ENCODE measurements at places on chromosomes 4 and X. TPM values are rescaled to one million over a fixed set of nuclear protein-coding genes. Genes with fewer than 3 reads are reported as not detected.
A peak's percentile ranks its signal among the peaks of the same experiment; 100 is the strongest.

GRCh38 chr4:22407361-22407760, 108.5 kb downstream of the ADGRA3 start:
- no peak for DNase-seq

Gene PLXNA3
- total RNA-seq, result 64.6 TPM

DNA sequence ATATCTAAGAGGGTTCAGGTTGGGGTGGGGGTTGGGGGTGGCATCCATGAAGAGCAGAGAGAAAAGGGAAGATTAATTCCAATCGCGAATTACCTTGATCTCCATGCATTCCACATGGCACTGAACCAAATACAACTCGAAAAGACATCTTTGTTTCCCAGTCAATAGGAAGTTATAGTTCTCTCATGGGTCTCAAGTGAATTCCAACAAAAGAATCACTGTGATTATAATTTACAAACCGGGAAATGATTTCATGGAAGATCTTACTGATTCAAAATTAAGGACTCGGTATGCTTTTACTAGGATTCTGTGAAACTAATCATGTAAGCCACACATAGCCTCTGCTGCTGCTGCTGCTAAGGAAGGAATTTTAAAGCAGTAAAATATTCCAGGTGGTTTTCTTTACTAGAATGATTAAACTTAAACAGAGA, 26.6 kb upstream of the AMELX start:
- DNase-seq, result no peak

Gene AWAT2
- total RNA-seq, result not detected

DNA sequence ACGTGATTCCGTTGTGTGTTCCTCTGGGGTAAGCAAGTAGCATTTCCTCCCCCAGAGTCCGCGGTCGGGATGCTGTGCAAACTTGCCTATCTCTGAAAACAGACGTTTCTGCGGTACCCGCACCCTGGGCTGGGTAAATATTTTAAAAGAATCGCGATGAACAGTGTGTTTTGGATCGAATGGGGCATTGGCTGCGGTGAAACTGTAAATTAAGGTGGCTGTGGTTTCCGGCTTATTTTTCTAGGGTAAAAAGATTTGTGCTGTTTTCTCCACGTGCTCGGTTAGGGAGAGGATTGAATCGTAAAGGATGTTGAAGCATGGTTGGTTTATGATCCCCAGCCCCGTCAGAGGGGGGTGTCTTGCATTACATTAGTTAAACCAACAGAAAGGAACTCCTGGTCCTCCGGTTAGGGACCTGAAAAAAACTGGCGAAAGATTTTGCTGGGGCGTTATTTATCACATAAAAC, 1.2 kb downstream of the HHIP start:
- DNase-seq, result peak; percentile 28

GRCh38 chr4:108355902-108356535, 187.3 kb upstream of the LEF1 start:
- DNase-seq, result no peak

GRCh38 chr4:15784959-15785634, 7.0 kb downstream of the CD38 start:
- DNase-seq, result no peak

- DNase-seq, result no peak
Observed at GRCh38 chr4:184588893-184589292, 60.4 kb downstream of the CASP3 start.

DNA sequence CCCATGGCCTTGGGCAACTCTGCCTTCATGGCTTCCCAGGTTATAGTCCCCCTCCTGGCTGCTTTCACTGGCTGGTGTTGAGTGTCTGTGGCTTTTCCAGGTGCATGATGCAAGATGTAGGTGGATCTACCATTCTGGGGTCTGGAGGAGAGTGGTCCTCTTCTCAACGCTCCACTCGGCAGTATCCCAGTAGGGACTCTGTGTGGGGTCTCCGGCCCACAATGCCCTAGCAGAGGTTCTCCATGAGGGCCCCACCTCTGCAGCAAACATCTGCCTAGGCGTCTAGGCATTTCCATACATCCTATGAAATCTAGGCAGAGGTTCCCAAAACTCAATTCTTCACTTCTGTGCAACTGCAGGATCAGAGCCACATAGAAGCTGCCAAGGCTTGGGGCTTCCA, 763.4 kb upstream of the EPHA5 start:
- DNase-seq, result no peak

Gene CT45A1
- not detected for total RNA-seq

Gene CLDN34
- total RNA-seq, result not detected

GRCh38 chr4:120971884-120972283, 49.4 kb upstream of the PRDM5 start:
- no peak for DNase-seq

- DNase-seq, result no peak
Observed at GRCh38 chr4:12359420-12359819, 930.7 kb upstream of the HS3ST1 start.

Gene RTL3
- not detected for total RNA-seq

Gene TMSB15A
- not detected for total RNA-seq

GRCh38 chr4:165085946-165086345, 26.7 kb downstream of the TMEM192 start:
- no peak for DNase-seq

DNA sequence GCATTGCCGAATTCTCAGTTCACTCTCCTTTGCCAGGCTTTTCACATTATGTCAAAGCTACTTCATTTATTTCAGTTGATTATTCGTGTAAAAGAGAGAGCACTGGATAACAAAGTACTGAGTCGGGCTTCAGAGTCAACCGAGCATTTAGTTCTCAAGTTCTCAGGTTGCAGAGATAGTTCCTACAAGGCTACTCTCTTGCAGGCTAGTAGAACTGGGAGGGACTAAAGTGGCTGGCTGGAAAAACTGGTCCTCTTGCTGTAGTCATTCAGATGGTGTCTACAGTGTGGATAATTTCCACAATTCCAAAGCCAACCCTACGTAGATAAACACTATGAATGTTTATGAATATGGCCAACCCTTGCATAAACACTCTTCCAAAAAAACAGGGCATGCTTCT, 4.6 kb upstream of the CCNG2 start:
- DNase-seq, result no peak

GRCh38 chrX:920234-920799, 289.7 kb downstream of the SHOX start:
- no peak for DNase-seq

DNA sequence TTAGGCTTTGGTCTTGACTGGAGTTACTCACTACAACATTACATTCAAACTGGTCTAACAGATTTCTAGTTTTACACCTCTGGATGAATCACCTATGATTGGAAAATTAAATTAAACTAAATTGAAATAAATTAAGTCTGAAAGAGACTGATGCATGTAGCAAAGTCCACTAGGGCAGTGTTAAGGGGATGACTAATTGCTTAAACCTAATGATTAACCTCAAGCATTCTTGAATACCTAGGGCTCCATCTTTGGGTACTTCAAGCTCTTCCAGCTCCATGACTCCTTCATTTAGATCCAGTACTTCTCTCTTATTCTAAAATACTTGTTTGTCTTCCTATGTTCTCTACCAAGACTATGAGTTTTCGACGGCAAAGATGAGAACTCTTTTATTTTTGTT, 86.8 kb downstream of the SH2D1A start:
- no peak for DNase-seq

Gene TAF7L
- not detected for total RNA-seq

- DNase-seq, result no peak
Observed at GRCh38 chrX:115067812-115068211, 50.4 kb upstream of the IL13RA2 start.

Gene NAT8L
- total RNA-seq, result 0.15 TPM

GRCh38 chrX:101685923-101686322, 26.3 kb upstream of the ARMCX2 start:
- DNase-seq, result no peak

GRCh38 chr4:46370531-46370930, 19.4 kb downstream of the GABRA2 start:
- DNase-seq, result no peak

- no peak for DNase-seq
Observed at GRCh38 chr4:7654550-7655445, 220.1 kb upstream of the PSAPL1 start.

- DNase-seq, result no peak
Observed at GRCh38 chrX:68894513-68895340, 65.9 kb downstream of the EFNB1 start.

Gene MAGEB2
- total RNA-seq, result not detected

DNA sequence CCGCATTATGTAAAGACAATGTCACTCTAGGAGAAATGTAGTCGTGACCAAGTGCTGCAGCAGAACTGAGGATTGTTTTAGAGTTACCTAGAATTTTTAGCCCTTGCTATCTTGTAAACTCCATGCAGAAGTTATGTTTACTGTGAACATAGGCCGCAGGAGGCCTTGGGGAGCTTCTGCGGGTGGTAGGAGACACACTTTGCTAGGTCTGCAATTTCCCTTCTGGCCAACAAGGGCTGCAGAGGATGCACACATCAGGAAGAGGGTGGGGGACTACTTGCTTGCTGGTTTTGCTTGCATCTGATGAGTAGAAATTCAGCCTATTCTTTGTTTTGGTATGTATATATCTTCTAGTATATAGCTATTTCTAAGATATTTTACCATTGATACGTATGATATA, 23.1 kb downstream of the BANK1 start:
- DNase-seq, result no peak

DNA sequence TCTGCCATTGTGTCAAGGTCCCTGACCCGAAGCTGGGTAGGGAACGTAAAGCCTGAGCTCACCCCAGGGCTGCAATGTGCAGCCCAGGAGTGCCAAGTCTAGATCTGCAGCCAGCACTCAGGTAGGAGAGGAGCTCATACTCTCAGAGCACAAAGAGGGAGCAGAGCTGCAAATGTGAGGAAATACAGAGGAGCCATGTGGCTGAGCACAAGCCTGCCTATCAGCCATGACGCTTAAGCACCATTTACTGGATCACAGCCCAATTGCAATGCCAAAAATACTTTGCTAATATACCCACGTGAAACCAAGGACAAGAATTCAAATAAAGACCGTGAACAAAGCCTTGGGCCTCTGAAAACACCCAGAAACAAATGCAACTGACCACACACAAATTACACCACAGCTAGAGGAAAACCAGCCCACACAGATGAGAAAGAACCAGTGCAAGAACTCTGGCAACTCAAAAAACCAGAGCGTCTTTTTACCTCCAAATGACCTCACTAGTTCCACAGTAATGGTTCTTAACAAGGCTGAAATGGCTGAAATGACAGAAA, 69.0 kb upstream of the HPF1 start:
- no peak for DNase-seq

DNA sequence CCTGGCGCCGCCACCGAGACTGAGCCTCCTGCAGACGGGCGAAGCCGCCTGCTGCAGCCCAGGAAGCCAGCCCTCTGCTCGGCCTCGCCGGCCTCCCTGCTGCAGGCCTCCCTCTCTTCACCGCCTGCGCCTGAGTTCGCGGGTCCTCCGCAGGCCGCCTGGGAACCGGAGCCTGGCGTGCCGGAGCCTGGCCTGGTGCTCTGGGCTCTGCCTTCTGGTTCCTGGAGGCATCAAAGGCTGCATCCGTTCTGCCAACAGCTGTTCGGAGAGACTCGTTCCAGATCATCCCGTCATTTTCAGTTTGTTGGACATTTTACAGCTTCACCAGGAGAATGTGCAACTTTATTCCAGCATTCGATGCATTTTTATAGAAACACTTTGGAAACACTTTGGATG, 178.0 kb downstream of the DCLK2 start:
- DNase-seq, result no peak

Gene TBX22
- not detected for total RNA-seq

DNA sequence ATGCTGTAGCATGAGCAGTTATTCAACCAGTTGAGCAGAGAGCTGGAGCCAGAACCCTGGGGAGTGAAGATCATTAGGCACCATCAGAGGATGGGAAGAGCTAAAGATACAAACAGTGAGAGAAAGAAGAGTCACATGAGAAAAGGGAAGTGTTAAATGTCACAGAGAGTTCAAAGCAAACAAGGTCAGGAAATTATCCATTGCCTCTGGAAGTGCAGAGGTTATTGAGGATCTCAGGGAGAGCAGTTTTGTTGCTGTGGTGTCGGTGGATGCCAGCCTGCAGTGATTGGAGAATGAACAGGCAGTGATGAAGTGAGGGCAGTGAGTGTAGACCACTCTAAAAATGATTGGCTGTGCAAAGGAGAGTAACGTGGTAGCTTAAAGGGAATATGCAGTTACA, 17.7 kb downstream of the SPARCL1 start:
- no peak for DNase-seq

Gene ZCCHC18
- 4.3 TPM for total RNA-seq

DNA sequence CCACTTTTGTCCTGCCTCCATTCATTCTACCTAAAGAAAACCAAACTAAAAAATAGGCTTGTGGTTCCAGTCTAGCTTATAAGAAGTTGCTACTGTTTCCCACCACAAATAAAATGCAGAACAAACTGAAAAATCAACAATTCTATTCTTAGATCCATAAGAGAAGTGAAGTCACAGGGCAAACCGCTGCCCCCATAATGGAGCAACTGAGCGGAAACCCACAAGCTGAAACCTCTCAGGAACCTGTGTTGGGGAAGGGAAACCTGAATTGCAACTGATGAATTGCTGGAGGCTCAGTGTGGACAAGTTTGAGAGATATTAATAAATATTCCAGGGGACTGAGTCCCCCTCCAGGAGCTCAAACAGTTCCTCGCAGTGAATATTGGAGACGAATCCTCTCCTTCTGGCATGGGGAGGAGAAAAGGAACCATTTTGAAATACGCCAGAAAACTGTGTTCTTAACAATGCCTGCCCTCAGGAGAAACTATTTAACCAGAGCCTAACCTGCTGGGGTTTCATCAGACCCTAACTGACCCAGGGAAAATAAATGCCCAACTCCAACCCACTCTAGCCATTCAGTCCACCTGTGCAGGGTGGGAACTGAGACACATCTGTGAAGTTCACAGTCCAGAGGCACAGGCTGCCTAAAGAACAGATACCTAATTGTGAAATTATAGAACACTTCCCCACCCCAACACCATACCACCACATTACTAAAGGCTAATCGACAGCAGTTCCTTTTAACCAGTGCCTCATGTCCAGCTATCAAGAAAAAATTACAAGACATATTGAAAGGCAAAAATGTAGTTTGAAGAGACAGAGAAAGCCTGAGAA, 22.8 kb upstream of the SH3RF1 start:
- DNase-seq, result no peak

Gene AGTR2
- not detected for total RNA-seq

Gene DCAF12L1
- not detected for total RNA-seq

All from CD4-positive, CD25-positive, alpha-beta regulatory T cell (primary cell).